ENCODE measurements at places on chromosomes 16 and 17.

GRCh38 chr17:19414396-19415280 lies 3.6 kb downstream of the RNF112 start:
- DNase-seq: no peak

- DNase-seq: peak; percentile 19
Observed at GRCh38 chr16:89118361-89119165, 24.9 kb downstream of the ACSF3 start.

DNA sequence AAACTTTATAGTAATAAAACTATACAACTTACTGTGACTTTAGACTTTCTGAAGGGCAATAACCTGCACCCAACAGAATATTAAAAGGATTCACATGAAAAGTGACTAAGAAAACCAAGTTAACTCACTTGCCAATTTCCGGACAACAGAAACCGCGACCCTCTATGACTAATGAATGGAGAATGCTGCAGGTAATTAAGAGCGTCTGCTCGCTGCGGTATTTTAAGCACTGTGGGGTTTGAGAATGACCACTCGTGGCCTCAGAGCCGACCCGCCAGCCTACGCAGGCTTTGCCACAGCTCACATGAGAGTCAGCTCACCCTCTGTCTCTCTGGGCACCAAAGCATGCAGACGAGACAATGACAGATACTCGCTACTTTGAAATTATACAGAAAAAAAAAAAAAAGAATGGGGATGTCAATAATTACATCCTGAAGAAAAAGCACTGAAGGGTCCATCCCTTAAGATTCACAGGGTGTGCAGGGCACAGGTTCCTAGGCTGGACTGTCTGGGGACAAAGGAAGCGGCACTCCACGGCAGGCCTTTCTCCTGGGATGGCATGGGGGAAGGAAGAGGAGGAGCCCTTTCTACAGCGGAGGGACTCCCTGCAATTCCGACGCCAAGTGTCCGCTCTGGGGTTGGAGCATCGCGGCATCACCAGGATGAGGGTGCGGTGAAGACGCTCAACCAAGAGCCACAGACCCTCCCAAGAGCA lies 35.0 kb downstream of the ZCCHC14 start:
- DNase-seq: peak; percentile 52

GRCh38 chr16:25013751-25014499 lies 1.2 kb downstream of the ARHGAP17 start:
- peak; percentile 68 for DNase-seq

DNA sequence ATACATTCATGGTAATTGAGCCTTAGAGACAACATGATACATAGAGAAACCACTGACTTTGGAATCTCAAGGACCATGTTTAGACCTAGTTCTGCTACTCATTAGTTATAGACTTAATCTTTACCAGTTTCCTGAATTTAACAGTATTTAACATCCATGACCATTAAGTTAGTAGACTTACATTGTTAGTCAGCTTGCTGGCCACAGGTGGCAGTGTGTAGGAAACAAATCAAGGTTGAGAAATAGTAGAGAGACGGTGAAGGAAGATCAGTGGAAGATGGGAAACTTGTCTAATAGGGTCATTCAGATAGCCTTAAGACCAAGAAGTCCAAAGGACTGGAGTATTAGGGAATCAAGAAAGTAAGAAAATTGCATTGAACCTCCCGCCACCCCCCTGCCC lies 31.0 kb downstream of the OMG start:
- DNase-seq: peak; percentile 20

GRCh38 chr16:75555213-75555706 lies 792 bp downstream of the TMEM231 start:
- peak; percentile 64 for DNase-seq

- peak; percentile 98 for DNase-seq
Observed at GRCh38 chr16:19294156-19294649, 8.7 kb downstream of the CLEC19A start.

DNA sequence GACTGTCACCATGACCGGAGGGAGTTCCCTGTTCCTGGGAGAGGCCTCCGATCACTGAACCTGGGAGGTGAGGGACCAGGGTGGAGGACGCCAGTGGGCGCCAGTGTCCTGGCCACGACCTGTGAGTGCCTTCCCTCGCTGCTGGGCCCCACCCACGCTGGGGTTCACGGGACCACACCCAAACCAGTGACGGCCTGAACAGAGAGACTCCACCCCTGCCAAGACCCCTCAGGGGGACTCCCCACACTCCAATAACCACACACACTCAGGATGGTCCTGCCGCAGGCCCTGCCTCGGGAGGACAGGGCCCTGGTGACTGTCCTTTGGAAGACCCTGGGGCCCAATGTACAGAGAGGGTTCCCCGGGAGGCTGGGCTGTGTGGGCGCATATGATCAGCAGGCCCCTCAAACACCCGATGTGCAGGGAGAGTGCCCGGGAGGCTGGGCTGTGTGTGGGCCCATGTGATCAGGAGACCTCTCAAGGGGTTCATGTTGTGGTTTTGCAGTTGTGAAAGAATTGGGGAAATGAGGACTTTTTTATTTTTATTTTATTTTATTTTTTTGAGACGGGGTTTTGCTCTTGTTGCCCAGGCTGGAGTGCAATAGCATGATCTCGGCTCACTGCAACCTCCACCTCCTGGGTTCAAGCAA lies 26.6 kb downstream of the TPSD1 start:
- DNase-seq: no peak

DNA sequence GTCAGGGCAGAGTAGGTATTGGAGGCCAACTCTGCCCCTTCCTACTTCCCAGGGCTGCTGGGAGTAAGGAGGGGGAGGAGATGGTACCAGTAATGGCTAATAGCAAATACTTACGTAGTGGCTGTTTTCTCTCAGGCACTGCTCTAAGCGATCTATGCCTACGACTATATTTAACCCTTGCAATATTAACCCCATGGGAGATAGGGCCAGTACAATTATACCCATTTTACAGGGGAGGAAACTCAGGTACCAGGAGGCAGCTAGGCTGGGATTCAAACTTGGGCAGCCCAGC lies 50.6 kb downstream of the RMI2 start:
- DNase-seq: no peak

DNA sequence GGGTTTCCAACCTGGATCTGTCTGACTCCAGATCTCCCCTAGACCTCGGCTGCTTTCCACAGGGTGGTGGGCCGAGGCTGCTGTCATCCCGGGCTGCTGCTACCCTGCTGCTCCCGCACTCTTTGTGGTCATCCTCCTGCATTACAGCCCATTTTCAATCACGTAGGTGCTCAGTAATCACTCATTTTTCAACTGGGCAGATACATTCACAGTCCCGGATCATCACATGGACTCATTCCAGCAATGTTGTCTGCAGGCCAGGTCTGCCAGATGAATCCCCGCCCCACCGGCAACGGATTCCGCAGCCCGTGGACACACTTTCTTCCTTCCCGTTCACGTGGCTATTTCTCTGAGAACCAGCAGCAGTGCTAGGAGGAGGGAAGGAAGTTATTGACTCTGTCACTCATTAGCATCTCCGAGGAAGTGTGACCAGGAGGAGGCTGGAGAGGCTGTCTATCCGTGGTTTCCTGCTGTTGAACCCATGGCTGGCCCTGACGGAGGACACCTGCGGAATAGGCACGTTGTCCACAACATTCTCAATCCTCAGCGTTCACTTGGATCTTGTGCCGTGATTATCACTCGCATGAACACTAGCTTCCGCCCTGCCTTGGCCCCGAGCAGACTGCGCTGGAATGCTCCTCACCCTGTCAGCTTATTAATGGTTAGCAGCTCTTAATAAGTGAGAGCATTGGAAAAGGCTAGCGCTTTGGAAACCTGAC lies 14.7 kb upstream of the ZCCHC14 start:
- DNase-seq: peak; percentile 67

DNA sequence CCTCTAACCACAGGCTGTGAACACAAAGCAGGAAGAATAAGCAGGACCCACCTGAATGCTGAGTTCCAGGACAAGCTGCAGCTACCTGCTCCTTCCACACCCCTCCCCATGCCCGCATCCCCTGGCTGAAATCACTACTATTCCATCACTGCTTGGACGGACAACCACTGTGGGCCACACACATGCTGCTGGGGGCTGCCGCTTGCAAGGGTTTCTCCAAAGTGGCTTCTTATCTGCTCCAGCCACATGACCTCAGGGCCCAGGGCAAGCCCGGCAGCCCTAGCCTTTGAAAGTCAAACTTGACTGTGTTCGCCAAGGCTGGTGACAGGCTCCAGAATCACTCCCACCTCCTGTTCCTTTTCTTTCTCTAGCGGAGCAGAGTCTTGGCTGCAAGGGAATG lies 18.4 kb downstream of the FA2H start:
- no peak for DNase-seq

- no peak for DNase-seq
Observed at GRCh38 chr17:56319531-56319930, 166.3 kb downstream of the ANKFN1 start.

DNA sequence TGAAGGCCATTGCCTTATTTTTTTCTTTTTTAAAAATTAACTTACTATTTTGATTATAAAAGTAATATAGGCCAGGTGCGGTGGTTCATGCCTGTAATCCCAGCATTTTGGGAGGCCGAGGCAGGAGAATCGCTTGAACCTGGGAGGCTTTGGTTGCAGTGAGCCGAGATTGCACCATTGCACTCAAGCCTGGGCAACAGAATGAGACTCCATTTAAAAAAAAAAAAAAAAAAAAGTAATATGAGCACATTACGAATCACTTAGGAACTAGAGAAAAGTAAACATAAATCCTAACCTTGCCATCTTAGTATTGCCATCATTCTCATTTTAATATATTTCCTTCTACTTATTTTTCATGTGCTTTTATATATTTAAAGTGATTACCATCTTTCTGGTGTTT lies 12.9 kb upstream of the TACO1 start:
- no peak for DNase-seq

DNA sequence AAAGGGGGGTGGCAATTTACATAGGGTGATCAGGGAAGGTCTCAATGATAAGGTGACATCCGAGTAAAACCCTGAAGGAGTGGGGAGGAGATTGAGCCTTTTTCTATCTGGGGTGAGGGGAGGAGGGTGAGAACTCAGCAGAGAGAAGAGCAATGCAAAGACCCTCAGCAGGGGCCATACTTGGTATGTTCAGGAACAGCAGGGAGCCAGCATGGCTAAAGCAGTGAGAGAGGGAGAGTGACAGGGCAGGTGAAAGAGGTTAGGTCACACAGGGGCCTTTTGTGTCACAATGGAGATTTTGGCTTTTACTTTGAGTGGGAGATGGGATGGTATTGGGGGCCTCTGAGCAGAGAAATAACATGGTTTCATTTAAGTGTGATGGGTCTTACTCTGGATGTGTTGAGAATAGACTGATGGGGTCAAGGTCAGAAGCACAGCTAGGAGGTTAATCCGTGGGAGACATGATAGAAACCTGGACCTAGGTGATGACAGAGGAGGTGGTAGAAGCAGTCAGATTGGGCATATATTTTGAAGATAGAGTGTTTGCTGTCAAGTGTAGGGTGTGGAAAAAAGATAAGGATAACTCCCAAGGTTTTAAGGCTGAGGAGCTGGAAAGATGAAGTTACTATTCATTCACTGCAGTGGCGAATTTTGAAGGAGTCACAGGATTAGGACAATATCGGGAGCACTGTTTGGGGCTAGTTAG lies 6.2 kb downstream of the SP2 start:
- no peak for DNase-seq

DNA sequence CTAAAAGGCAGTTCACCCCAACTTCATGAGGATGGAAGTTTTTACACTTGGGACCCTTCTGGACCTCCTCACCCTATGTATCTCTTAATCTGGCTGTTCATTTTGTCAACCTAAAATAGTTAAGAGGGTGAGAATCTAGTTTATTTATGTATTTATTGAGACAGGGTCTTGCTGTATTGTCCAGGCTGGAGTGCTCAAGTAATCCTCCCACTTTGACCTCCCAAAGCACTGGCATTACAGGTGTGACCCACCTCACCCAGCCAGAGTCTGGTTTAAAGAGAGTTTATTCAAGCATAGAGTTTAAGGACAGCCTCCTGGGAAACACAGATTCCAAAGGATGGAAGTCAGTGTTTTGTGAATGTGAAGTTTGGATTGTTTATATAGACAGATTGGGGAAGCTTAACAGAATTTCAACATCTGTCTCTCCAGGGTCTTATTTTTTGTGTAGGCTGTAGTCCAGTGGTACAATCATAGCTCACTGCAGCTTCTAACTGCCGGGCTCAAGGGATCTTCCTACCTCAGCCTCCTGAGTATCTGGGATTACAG lies 8.0 kb upstream of the APPBP2 start:
- no peak for DNase-seq

GRCh38 chr16:81204798-81205680 lies 33.5 kb upstream of the BCO1 start:
- peak; percentile 70 for DNase-seq

GRCh38 chr16:86610779-86611524 lies 32.6 kb downstream of the FOXL1 start:
- DNase-seq: no peak

DNA sequence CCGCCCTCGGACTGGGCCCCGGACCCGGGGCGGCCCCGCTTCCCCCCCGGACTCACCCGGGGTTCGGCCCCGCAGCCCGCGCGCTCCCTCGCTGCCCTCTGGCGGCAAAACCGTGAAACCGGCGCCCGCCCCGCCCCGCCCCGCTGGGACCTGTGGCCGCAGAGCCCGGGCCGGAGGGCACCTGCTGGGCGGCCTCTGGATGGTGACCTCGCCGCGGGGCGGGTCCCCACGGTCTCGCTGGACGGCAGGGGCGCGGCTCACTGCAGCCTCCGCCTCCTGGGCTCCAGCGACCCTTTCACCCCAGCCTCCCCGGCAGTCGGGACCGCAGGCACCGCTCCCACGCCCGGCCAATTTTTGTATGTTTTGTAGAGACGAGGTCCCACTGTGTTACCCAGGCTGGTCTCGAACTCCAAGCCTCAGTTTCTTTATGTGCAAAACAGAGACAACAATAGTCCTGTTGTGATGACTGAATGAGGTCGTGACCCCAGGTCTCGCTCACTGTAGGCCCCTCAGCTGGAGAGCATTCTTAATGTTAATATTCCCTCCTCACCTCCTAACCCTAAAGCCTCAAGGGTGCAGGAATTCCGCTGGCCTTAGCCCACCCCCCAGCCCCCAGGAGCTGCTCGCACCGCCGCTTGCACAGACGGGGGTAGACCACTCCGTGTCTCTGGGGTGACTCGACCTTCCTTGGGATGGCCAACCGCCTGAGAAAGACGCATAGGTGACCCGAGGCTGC lies 33.7 kb upstream of the RPH3AL start:
- DNase-seq: peak; percentile 89

- DNase-seq: no peak
Observed at GRCh38 chr17:77126519-77126918, 14.2 kb upstream of the SEC14L1 start.

DNA sequence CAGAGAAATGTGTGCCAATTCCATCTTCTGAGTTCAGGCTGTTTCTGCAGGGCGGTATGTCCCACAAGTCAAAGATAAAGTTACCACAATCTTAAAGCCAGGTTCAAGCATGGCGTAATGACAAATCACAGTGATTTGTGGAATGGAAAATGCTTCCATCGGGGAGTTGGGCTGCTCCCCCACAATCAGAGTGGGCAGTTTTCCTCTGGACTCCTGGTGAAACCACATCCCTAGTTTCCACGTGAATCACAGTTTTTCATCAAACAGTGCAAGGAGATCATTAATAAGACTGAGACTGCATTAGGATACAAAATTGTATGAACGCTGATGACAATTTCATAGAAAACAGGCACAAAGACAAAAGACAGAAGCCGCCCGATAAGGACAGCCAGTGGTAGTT lies 3.6 kb downstream of the LITAF start:
- no peak for DNase-seq
